Fibroblast of skin of left quadriceps (primary cell): ENCODE measurements at places on chromosomes 2 and 18.

- no peak for DNase-seq
Observed at GRCh38 chr18:21314724-21315123, 72.7 kb downstream of the GREB1L start.

GRCh38 chr2:98664323-98664722, 55.9 kb downstream of the UNC50 start:
- DNase-seq, result no peak

- DNase-seq, result no peak
Observed at GRCh38 chr2:85119900-85120299, 13.3 kb upstream of the TCF7L1 start.

DNA sequence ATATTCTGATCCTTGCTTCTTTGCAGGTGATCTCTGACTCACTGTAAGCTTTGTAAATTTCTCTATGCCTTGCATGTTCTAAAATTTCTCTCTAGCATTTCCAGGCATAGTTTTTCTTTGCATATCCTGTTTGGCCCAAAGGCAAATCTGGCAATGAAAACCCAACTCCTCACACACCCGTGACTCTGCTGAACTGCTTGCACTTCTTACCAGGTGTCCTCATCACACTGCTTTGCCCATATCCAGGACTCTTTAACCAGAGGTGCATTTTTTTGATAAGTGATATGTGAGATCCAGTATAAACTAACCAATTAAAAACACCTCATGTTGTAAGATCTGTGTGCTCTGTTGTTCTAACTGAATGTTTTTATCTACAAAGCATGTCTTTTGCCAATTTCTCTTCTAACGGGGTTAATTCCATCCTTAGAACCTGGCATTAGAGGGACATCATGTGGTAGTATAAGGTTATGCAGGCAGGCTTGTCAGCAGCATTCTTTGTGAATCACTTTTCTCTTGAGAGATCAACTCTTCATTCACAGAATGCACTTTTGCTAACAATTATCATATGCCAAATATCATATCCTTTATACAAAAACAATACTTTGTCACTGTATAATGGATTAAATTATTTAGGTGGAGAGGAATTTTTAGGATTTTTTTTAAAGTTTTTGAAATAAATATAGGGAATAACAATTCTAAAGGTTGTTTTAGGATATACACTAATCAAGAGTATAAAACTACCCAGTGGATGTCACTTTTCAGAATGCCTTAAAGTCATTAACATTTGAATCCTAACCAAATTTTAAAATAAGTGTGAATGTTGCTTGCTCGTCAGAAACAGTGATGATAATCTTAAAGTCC, 20.8 kb upstream of the TMX3 start:
- DNase-seq, result peak; percentile 52

- DNase-seq, result no peak
Observed at GRCh38 chr2:128292599-128293425, 25.9 kb downstream of the HS6ST1 start.

DNA sequence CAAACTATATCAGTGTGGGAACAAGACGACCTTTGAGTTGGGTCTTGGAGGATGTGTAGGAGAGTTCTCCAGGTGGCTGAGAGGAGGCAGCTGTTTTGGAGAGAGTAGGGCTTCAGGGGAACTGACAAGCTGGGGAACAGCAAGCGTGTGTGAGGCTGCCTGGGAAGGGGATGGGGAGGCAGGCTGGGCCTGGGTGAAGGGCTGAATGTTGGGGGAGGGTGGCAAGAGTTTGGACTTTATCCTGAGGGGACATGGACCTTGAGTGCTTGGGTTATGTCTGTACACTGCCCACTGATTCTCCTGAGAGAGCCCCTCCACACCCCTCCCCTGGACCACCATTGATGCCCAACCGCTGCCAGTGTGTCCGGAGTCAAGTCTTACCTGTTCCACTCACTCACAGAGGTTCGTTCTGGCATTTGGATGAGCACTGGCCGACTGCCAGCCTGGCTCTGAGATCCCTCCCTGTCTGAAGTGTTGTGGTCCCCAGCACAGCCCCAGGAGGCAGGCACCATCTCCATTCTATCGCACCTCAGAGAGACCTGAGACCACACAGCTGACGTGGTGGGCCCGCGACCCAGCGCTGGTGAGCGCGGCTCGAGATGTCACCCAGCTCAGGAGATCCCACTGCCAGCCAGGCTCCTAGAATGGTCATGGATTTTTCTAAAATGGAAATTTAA, 59.5 kb downstream of the DCDC2C start:
- DNase-seq, result no peak

- DNase-seq, result peak; percentile 42
Observed at GRCh38 chr2:162282765-162283425, 35.6 kb downstream of the IFIH1 start.

DNA sequence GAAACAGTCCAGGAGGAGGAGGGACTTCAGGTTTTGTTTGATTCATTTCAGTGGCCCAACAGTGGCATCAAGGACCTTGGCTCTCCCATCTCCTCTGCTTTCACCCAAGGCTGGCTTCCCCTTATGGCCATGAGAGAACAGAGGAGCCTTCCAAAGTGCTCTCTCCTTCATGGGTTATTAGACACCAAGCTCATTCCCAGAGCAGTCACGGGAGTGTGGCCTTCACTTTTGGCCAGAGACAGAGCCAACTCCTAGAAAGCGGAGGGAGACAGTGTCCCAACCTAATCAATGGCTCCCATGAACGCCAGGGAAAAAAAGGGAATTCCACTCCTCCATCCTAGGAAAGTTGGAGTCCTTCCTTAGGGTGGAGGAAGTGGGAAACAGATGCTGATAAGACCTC, 871 bp upstream of the DUSP28 start:
- no peak for DNase-seq

DNA sequence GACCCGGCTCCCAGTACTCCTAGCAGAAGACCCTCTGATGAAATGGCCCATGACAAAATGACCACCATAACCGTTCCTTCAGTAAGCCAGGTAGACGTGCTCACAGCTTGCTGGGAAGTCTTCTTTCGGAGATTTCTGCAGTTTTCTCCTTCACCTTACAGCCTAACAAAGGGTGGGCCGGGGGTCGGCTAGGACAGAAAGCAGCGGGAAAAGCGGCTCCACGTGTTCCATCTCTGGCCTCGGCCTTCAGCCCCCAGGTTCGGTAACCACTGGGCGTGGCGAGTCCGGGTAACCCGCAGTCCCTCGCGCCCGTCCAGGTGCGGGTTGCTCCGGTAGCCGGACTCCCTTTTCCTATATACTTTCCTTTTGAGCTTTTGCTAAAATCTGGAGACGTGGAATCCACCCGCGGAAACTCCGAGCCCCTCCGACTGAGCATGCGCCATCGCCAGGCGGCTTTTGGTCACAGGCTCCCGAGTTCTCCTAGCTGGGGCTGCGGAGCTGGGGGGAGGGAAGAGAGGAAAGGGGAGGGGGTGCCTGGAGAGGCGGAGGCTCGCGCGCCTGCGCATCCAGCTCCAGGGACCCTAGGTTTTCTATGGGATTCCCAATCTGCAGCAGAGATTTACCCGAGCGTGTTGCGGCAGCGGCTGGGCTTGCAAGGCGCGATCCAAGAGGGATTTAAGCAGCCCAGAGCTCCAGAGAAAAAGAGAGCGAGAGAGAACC, at the start of gene VSNL1:
Gene VSNL1, plus strand, starts transcription at position 604 of the 720 bp plus-strand sequence. CDS start 51,379 bp downstream, outside the sequence.
- peak; percentile 91 for DNase-seq

- no peak for DNase-seq
Observed at GRCh38 chr2:148027822-148028221, 6.9 kb downstream of the MBD5 start.

DNA sequence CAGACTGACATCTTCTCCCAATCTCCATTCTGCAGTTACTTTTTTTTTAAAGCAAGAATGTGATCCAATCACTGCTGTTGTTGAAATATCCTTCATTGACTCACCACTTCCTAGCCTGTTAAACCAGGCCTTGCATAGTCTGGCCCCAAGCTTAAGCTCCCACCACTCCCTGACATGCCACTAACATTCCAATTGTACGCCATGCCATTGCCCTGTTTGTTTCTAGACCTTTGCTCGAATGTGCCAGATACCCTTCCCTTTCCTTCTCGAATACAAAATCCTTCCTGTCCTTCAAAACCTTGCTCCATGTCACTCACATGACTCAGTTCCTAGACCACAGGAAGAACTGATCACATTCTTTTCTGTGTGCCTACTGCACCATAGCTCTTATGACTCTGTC, 224.2 kb downstream of the CYRIA start:
- DNase-seq, result no peak

- peak; percentile 22 for DNase-seq
Observed at GRCh38 chr2:25808006-25808383, 70.3 kb downstream of the ASXL2 start.
